Activated T-cell treated with anti-CD3 and anti-CD28 coated beads for 48 hours (primary cell): ENCODE measurements at places on chromosomes 2 and 18.

GRCh38 chr2:120683701-120684100, 52.0 kb upstream of the GLI2 start:
- no peak for DNase-seq

GRCh38 chr2:64482765-64483504, 29.0 kb downstream of the LGALSL start:
- DNase-seq = no peak

GRCh38 chr18:2087877-2088673, 483.2 kb downstream of the METTL4 start:
- DNase-seq = no peak

DNA sequence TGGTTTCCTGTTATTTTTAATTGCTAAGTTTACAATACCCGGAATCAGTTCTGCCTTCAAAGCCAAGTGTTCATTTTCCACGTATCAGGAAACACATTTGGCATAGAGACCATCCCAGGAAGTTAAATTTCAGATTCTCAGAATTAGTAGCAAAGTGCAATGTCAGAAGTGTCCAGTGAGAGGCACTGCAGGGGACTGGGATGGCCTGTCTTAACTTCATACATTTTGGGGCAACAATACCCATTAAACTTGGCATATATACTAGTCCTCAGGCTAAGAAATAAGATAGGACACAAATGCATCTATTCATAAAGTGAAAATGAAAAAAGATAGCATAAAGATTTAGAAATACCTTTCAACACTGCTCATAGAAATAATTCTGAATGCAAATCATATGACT, 1.5 kb upstream of the IL1RL2 start:
- no peak for DNase-seq

- DNase-seq = no peak
Observed at GRCh38 chr2:222480497-222480896, 56.2 kb downstream of the SGPP2 start.

DNA sequence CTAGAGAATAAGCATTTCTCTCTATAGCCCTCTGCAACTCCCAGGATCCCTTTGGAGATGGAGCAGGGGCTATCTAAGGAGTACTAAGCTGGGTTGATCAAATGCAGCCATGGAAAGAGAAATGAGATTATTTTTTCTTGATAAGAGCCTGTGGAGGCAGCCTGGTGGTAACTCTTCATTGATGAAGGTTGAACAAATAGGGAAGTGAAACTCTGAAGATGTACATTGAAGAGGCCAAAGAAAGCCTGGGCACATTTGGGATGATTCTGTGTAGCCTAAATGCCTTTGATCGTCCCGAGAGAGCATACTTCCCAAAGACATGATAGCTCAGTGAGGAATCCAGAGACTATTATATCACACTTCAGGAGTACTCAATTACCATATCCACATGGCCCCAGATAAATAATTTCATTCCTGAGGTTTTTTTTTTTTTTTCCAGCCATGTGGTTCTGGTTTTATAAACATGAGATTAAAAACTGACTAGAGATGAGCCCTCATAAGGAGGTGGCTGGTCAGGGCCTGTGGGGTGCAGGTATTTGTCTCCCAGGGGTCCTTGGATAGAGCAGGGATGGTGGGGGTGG, 192.5 kb downstream of the TPGS2 start:
- DNase-seq = no peak

DNA sequence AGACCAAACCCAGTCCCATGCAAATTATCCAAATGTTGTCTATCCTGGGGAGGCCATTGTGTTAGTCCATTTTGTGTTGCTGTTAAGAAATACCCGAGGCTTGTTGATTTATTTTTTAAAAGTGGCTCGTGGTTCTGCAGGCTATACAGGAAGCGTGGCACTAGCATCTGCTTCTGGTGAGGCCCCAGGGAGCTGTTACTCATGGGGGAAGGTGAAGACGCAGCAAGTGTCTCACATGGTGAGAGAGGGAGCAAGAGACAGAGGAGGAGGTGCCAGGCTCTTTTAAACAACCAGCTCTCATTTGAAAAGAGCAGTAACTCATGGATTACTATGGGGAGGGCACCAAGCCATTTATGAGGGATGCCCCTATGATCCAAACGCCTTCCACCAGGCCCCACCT, 80.3 kb upstream of the ARL4C start:
- no peak for DNase-seq

GRCh38 chr18:3037423-3037915, 24.5 kb upstream of the LPIN2 start:
- DNase-seq = no peak

GRCh38 chr2:214593727-214594126, 182.9 kb downstream of the VWC2L start:
- no peak for DNase-seq

GRCh38 chr2:36371928-36372391, 16.4 kb downstream of the CRIM1 start:
- DNase-seq = no peak

GRCh38 chr2:182110347-182110746, 124.7 kb downstream of the PPP1R1C start:
- DNase-seq = no peak

DNA sequence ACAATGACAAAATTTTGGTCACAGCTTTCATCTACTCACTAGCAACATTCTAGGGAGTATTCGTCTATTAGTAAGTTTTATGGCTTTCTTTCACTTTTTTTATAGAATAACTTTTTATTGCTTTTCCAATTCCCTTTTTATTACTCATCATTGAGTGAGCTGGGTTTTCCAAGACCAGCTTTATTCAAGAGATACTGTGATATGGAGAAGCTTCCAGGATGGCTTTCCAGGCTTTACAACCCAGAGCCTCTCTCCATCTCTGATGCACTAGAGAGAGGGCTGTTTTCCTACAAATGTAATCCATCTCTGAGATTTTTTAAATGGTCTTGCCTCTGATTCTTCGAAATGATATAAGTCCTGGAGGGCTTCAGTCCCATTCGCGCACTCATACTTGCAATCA, 118.3 kb downstream of the LDLRAD4 start:
- DNase-seq = no peak

GRCh38 chr2:158013891-158014290, 87.8 kb upstream of the UPP2 start:
- DNase-seq = no peak

DNA sequence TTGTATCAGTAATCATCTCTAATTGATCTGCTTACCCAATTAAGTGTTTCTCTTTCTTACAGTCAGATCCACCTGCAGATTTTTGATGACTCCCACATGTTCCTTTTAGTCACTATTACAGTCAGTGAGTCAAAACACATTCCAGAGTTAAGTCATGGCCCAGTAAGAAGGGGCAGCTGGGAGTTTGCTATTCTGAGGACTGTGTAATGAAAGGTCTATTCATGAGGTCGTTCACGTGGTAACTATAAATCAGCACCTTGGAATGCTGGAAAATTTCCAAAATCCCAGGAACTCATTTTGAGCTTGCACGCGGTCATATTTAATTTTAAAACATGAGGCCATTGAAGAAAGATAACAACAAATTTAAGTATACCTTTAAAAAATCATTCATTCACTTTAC, 252.5 kb downstream of the XIRP2 start:
- DNase-seq = no peak

GRCh38 chr2:240467659-240468302, 32.3 kb downstream of the GPC1 start:
- DNase-seq = no peak

- no peak for DNase-seq
Observed at GRCh38 chr2:16031848-16032159, 91.5 kb downstream of the MYCN start.
